Amniotic stem cell (primary cell): ENCODE measurements at places on chromosomes 16 and 17.

DNA sequence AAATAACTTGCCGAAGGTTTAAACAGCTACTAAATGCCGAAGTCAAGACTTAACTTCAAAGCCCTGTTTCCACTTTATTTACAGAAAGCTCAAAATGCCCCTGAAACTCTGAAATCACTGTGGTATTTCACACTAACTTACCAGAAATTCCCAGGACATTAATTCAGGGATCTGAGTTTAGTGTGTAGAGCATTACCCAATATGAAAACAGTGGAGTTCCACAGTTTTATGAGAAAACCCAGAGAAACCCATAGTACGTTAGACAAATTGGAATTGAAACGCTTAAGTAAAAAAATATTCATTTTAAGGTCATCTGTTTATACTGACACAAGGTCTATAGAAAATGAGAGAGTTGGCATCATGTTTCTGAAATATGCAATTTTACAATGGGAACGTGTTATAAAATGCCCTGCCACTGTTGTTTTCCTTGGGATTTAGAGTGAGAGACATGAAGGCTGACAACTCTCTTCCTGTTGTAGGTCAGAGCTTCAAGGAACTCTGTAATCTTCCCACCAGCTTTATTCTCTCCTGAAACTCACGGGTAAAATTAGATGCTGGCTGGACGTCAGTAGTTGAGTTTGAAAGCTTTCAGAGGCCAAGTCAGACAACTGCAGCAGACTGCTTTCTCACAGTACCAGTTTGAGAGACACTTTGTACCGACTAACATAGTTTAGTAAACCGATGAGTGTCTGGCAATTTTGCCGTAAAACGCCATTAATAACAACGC is 139.4 kb upstream of the TBX2 start:
- DNase-seq, result no peak

- no peak for DNase-seq
These were observed 529.5 kb upstream of the RBFOX1 start for GRCh38 chr16:6803176-6803575.

GRCh38 chr17:77385750-77386501 is 245.2 kb downstream of the SEC14L1 start:
- DNase-seq, result no peak

GRCh38 chr17:29914819-29915537 is 15.1 kb downstream of the SSH2 start:
- no peak for DNase-seq

- DNase-seq, result no peak
These were observed 47.3 kb upstream of the DNAH17 start for GRCh38 chr17:78624324-78625151.

DNA sequence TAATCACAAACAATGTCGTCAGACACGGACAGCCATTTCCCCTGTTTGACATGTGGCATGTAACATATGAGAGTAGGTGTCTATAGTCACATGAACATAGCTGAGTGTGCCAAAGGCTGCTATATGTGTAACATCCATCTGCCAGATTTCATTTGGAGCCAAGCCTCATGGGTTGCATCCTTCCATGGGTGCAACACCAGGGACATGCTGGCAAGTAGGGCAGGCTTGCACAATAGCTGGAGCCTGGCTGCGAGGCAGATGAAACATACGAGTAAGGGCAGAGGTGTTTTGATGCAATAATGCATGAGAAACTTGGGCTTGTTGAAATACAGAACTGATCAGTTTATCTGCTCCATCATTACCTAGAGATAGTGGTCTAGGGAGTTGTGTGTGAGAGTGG is 9.0 kb upstream of the ZNF689 start:
- DNase-seq, result no peak

DNA sequence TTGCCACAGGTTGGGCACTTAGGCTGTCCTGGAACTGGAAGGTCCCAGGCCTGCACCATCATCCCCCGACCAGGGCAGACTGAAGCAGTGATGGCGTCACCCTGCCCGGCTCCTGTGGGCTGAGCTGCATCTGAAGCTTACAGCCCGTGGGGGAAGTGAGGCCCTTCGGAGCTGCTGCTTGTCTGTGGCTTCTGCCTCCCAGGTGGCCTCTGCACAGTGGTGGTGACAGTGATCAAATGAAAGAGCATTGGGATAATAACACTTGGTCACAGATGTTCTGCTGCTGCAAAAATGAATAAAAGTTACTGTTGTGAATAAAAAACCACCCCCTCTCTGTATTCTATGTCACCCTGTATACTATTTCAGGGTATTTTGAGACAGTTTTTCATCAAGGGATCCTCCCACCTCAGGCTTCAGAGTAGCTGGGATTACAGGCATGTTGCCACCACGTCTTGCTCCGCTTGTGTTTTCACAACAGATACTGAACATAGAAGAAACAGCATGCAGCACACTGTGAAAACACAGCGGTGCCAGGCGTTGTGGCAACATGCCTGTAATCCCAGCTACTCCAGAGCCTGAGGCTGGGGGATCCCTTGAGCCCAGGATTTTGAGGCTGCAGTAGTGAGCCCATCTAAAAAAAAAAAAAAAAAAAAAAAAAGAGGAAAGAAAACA is 165.0 kb downstream of the LGALS9B start:
- no peak for DNase-seq

- DNase-seq, result no peak
These were observed 81.9 kb downstream of the CA4 start for GRCh38 chr17:60231691-60232090.

GRCh38 chr16:27237219-27238015 is 31.2 kb downstream of the NSMCE1 start:
- DNase-seq, result no peak

DNA sequence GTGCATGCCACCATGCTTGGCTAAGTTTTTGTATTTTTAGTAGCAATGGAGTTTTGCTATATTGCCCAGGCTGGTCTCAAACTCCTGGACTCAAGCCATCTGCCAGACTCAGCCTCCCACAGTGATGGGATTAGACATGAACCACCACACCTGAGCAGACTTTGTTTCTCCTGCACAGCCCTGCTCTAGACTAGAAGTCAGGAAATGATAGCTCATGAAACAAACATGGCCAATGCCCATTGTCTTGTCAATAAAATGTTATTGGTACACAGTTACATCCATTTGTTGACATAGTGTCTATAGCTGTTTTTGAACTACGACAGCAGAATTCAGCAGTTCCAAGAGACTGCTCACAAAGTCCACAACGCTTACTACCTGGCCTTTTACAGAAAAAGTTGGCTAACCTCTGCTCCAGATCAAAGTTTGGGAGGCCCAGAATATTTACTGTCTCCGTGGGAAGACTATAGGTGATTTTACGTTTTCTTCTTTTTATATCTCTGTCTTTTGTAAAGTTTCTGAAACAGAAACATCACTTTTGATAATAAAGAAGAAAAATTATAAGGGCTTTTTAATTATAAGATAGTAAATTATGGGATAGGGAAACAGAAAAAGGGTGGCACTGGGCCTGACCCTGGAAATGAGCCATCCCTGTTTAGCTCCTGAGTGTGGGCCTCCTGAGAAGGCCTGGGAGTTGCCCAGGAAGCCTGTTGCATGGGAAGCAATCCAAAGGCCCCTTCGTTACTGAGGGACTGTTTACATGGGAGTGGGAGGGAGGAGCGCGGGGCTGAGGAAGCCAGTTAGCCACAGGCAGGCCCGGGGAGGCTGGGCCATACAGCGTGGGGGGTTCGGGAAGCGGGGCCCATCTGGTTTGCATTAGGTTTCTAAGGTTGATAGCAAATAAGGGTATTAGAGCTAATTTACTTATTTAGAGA is 201.5 kb downstream of the IRF8 start:
- DNase-seq, result no peak

GRCh38 chr16:286491-287297 is 3.7 kb downstream of the PDIA2 start:
- DNase-seq, result no peak

GRCh38 chr16:82070656-82071369 is 35.8 kb downstream of the HSD17B2 start:
- DNase-seq, result no peak

DNA sequence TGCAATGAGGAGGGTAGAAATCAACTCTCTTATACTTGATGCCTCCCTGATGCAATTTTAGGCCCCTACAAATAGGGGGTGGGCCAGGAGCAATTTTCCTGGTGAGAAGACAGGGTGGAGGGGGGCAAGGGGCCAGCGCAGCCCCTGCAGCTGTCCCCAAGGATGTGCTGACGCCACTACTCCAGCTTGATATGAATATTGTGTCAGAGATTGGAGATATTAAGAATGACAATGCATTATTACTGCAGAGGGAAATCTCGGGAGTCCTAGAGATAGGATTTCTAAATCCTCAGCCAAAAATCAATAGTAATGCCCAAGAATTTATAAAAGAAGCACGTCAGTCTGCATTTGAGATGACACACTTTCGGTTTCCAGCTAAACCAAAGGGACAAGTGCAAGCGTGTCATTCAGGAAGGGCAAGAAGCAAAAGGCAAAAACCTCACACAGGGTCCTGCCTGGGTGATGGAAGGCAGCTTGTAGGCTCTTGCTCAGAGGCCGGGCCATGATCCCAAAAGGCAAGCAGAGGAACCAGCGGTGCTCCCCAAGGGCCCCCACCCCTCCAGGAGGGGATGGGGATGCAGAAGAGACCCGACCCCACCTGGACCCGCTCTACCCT is 178.8 kb downstream of the C16orf78 start:
- no peak for DNase-seq

- no peak for DNase-seq
These were observed 1.4 kb upstream of the CEMP1 start for GRCh38 chr16:2532494-2533141.

DNA sequence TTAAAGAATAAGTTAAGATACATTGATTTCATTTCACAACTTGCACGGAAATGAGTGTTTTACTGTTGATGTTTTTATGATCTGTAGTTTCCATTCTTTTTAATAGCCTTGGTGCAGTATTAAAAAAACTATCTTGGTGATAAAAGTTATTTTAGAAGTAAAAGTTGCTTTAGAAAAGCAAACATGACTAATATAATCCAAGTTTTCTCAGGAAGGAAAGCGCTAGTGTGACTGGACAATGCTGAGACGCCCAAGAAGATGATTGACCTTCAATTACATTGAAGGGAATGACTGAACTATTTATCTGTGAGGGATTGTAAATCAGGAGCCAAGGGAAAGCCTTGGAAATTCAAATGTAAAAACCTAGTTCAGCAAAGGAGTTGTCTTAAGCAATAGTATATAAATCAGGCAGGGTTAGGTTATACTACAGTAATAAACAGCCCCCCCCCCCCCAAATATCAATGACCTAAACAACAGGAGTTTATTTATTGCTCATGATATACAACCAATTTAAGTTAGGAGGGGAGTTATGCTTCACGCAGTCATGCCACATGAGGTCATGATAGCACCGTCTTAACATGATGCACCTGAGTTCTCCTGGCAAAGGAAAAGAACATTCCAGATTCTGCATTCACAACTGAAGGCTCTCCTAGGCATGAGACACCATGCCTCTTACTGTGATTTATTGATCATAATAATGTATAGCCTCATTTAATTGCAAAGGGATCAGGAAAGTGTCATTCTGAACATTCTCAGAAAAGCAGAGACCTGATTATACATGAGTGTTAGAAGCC is 443.8 kb downstream of the CDH13 start:
- DNase-seq, result no peak

GRCh38 chr16:26905336-26905735 is 161.4 kb upstream of the C16orf82 start:
- no peak for DNase-seq

DNA sequence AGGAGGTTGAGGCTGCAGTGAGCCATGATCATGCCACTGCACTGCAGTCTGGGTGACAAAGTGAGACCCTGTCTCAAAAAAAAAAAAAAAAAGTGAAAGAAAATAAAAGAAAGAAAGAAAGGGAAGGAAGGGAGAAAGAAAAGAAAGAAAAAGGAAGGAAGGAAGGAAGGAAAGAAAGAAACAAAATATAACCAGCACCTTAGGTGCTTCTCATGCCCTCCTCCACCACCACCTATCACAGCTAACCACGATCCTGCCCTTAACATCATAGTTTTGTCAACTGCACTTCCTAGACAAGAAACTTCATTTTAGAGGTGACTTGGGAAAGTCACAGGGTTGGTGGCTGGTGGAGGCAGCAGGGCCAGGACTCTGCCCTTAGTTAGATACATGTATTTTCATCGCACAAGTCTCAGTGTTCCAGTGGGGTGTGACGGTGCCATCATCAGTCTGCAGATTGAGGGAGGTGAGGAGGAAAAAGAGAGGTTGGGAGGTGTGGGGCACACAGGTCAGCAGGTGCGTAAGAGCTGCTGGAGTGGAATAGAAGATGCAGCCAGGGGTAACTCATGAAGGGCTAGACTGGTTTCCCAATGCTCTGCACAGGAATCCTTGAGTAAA is 10.0 kb downstream of the SUPT4H1 start:
- no peak for DNase-seq

DNA sequence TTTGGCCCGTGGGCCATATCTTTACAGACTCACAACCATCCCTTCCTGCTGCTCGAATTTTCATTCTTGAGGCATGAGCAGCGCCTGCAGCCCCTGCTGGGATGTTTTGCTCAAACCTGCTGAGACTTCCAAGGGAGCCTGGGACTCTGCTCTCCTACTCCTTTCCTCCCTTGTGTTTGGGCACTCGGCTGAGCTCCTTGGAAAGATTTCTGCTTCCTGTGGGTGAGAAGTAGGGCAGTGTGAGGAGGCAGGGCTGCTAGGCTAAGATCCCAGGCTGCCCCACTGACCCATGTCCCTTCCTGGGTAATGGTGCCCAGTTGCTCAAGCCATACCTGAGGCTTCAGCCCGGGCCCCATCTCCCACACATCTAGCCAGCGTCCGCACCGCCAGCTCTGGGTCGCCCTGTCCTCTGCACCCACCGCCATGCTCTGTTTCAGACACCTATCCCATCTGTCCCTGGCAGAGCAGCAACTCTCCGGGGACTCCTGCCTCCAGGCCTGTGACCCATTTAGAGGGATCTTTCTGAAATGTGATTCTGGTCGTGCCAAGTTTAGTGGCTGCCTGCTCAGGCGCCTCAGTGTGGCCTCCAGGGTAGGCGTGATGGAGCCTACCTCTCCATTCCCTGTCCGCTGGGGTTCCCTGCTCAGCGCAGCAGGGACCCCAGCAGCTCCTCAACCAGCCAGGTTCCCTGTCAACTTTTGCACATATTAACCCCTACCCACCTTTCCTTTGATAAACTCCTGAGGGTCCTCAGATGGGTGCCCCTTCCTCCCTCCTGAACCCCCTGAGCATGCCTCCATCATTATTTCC is 190.1 kb downstream of the CCDC182 start:
- DNase-seq, result no peak
